ENCODE measurements at places on chromosomes 7 and 10.

GRCh38 chr7:24778543-24779282 is 21.4 kb upstream of the GSDME start:
- no peak for DNase-seq

- no peak for DNase-seq
Observed at GRCh38 chr10:47030191-47030703, 119.0 kb downstream of the PTPN20 start.

DNA sequence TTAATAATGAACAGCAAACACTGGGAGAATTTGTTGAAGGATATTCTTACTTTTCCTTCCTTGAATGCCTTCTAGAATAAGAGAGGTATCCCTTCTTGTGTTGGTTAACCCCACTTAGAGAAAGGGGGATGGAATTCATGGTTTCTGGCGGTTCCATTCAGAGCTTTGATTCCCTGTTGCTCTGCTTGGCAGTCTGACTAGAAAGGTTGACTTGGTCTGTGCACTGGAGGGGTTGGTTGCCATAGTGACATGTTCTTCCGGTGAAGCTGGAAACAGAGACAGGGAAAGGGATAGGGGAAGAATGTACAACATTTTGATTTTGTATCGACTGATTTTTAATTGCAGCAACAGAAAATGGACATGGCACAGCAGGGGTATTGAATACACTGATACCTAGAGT is 2.5 kb downstream of the TMEM178B start:
- peak; percentile 84 for DNase-seq

DNA sequence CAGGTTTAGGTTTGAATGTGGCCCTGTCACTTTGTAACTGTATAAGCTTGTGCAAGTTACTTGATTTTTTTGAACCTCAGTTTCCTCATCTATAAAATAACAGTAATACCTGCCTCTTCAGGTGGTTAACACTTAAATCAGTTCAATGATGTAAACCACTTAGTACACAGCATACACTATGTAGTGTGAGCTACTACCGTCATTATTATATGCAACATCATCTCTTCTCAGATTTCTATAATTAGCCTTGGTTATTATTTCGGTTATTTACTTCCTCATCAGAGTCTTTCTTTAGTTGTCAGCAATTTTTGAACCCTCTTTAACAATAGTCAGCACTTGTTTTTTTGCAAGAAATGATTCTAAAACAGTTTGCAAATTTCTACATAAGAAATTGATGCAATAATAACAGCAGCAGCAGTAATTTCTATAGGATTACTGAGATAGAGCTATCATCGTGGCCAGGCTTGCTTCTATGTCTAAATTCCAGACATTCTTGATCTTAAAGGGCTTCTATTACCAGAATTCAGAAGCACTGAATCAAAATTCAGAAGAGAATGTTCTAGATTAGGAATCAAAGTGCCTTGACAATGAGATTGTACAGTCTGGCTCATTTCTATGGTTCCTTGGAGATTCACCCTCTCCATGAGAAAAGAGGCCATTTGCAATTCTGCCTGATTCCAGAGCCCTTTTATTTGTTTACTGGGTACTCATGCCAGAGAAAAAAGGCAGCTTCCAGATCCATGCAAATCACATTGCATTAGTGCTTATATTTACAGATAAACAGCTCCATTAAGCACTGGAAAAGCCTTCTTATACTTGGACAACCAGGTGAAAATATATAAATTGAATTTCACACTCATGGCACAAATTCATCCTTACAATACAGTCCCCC is 25.0 kb upstream of the WDR11 start:
- no peak for DNase-seq

DNA sequence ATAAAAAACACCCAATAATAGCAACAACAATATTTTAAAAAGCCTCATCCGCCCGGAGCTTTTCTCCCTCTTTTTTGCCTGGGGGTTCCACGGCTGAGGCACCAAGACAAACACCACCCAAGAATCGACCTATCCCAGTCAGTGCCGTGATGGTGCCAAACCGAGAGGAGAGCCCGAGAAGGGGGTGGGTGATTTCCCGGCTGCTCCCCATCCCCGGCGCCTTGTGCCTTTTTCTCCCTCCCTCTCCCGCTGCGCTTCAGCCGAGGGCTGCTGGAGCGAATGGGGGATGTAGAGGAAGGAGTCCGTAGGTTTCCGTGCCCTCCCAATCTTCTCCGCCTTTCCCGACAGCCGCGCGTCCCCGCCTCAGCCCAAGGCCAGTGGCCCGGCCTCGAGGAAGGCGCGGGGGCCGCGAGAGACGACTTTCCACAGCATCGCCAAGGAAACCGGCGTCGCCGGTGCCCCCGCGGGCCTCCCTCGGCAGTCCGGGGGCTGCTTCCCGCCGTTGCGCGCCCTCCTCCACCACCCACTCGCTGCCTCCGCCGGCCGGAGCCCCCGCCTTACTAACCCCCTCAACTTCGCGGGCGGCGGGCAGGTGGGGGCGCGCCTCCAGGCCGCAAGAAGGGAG is 1.3 kb downstream of the EGR2 start:
- no peak for DNase-seq

GRCh38 chr10:67487199-67487598 is 208.8 kb downstream of the CTNNA3 start:
- DNase-seq = no peak

GRCh38 chr7:45974540-45975360 is 53.7 kb upstream of the IGFBP3 start:
- no peak for DNase-seq

- no peak for DNase-seq
Observed at GRCh38 chr10:52335665-52336064, 21.6 kb downstream of the DKK1 start.

- DNase-seq = no peak
Observed at GRCh38 chr7:142914121-142914520, 19.4 kb downstream of the TRPV5 start.

DNA sequence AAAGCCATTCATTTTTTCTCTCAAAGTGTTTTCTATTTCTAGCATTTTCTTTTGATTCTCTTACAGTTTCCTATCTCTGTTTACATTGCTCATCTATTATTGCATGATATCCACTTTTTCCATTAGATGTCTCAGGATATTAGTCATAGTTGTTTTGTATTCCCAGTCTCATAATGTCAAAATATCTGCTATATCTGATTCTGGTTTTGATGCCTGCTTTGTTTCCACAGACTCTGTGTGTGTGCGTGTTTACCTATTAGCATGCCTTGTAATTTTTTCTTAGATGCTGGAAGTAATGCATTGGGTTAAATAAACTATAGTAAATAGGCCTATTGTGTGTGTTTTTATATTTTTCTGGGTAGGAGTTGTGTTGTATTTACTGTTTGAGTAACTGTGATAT is 1126.3 kb downstream of the SORCS1 start:
- DNase-seq = no peak

- DNase-seq = no peak
Observed at GRCh38 chr10:94006591-94007550, 13.1 kb downstream of the PLCE1 start.

GRCh38 chr10:98299341-98299740 is 31.3 kb upstream of the LOXL4 start:
- no peak for DNase-seq

- peak; percentile 13 for DNase-seq
Observed at GRCh38 chr10:130403153-130404075, 267.2 kb downstream of the GLRX3 start.

DNA sequence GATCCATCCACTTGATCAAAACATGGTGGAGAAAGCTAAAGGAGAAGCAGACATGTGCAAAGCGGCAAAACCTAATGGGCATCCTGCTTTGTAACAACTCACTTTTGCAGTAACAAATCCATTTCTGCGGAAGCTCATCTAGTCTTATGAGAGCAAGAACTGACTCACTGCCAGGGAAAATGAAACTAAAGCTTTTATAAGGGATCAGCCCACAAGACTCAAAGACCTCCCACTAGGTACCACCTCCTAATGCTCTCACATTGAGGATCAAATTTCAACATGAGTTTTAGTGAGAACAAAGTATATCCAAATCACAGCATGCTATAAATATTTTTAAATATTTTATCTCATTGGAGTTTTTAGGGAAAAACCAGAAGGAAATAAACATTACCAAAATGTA is 120.1 kb upstream of the GNAI1 start:
- DNase-seq = no peak
